ENCODE measurements at places on chromosomes 11 and 22.

DNA sequence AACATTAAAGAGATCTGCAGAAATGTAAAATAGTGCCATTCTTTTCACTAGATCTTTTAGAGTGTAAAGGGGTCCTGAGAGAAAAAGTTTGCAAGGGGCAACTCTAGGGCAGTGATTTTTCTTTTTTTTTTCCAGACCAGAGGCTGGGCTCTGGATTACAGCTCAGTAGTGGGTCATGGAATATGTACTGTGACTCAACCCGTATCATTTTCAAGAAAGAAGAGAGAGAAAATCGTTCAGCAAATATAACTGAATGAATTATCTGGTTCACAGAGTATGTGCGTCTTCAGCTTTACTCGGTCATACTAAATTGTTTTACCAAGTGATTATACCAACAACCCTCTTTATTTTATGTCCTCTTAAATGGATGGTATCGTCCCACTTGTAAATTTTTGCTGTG, 3.8 kb downstream of the CEP57 start:
- no peak for DNase-seq

GRCh38 chr11:15673408-15673831, 558.7 kb downstream of the INSC start:
- DNase-seq, result no peak

DNA sequence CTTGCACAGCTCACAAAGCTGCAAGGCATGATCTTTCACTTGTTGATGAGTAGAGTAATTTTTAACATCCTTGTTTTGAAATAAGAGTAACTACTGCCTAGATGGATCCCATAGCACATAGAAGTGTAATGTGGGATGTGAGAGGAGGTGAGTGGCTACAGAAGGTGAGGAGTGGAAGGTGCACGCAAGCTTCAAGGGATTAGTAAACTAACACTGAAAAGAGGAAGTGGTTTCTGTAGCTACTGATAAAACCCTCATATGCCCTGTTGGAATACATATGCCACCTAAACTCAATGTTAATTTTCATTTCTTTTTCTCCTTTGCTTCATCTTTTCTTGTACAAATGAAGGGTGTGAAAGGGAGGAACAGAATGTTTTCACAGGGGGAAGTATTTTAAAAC, 22.0 kb upstream of the CTSC start:
- no peak for DNase-seq

DNA sequence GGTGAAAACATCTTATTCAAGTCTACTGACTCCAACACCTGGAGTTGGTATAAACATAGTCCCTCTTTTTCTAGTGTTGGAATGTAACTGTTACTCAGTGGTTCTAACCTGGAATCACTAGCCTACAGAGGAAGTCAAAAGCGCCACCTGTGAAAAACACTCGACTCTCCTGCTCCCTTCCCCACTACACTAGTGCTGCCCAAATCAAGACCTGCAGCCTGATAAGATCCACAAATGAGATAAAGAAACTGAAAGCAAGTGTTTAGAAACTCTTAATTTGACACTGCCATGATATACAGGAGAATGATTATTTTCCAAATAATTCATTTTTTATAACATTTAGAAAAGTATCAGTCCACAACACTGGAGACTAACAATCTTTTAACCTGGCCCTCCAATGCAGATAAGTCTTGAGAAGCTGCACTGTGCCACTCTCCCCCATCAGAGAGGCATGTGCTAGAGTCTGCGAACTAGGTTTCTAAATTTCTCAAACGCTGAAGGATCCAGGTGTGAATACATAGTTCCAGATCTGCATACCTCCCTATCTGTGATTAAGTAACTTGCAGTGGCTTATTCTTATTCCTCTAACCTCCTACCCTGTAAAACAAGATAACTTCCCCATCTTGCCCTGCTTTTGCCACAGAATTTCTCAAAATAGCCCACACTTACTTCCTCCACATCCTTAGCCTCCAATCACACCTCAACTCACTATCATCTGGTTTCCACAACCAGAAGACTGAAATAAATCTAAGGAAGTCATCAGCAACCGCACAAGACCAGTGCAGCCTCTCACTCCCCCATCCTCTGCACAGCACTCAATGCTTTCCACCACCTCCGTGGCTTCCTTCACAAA, 88.1 kb downstream of the RRAS2 start:
- DNase-seq, result no peak

DNA sequence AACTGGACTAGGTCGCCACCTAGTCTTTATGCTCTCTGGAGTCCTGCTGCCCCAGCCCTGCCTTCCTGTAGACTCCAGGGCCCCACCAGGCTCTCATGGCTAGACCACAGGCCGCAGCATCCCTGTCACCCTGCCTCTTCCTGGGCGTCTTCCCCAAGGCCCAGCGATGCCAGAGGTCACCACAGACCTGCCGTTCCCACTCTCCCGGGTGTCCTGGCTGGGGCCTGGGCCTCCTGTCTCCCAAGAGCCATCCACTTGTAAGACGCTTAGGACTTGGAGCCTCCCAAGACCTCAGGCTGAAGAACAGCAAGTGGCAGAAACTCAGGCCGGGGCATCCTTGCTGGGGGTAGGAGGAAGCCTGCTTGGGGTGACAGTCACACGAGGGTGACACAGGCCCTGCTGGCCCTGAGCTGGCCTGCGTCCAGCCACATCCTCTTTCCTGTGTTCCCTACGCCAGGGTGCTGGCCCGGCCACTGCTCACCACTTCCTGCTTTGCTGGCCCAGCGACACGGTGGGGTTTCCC, 2.0 kb upstream of the TCIRG1 start:
- DNase-seq, result no peak

DNA sequence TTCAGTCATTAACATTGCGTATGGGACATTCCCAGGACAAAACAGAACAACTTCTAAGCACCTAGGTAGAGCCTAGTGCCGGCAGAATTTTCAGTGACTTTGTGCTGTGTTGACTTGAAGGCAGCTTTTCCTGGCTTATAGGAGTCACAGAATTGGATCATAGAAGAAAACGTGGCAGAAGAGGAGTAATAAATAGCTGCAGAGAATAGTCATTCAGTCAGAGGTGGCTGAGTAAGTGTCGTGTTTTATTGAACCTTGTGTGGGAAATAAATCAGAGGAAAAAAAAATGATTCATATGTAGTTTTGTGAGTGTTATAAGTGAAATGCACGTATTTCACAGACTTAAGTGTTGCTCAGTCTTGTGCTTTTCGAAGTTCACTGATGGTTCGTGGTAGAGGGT, 2.1 kb downstream of the BARX2 start:
- DNase-seq, result no peak

- no peak for DNase-seq
Observed at GRCh38 chr11:128361451-128362020, 225.8 kb downstream of the ETS1 start.

DNA sequence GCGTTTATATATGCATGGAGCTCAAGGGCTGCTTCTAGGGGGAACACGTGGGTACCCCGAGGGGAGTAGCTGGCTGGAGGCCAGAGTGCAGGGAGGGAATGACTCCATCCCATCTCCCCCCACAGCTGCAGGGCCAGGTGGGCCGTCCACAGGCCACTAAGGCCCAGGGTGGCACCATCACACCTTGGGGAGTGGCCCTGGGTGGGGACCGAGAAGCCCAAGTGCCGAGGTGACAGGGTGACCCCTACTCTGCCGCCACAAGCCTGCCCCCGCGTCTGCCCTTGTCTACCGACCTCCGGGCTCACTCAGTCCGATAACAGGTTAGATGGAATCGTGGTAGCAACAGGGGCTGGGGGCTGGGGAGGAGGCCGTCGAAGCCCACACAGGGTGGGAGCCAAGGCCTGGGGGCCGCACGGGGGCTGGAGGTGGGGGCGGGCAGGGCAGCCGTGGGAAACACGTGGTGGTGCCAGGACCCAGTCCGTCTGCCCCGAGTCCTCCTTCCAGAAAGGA, 125.7 kb downstream of the KCNQ1OT1 start:
- no peak for DNase-seq

DNA sequence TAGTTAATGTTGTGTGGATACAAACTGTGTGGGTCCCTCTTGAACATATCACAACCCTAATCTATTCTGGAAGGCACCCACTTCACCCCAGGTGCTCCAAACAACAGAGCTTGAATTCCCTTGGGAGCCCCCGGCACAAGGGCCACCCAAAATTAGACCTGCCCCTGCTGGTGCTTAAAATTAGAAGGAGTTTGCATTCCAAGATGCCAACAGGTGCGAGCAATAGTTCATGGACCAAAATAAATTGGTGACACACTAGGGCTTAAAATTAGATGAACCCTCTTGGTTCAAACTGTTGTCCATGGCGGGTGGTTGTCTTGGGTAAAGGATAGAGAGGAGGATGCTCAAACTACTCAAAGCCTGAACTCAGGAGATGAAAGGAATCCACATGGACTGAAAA, 291.5 kb downstream of the MN1 start:
- no peak for DNase-seq

DNA sequence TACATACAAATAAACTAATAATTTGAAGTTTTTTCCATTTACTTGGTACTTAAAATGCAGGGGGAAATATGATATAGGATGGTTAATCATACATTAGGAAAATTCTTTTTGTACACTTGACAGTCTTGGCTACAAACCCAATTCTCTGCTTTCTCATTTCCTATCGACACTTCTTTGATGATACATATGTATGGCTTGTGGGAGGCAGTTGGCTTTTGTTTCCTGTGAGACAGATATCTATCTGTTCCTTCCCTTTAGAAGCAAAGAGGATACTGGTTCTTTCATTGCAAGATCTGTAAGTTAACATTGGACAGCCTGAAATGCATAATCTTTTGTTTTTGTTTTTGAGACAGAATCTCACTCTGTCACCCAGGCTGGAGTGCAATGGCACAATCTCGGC, 47.9 kb upstream of the ADORA2A start:
- no peak for DNase-seq
